ENCODE measurements at places on chromosomes 1 and 21.
A peak's percentile ranks its signal among the peaks of the same experiment; 100 is the strongest.

DNA sequence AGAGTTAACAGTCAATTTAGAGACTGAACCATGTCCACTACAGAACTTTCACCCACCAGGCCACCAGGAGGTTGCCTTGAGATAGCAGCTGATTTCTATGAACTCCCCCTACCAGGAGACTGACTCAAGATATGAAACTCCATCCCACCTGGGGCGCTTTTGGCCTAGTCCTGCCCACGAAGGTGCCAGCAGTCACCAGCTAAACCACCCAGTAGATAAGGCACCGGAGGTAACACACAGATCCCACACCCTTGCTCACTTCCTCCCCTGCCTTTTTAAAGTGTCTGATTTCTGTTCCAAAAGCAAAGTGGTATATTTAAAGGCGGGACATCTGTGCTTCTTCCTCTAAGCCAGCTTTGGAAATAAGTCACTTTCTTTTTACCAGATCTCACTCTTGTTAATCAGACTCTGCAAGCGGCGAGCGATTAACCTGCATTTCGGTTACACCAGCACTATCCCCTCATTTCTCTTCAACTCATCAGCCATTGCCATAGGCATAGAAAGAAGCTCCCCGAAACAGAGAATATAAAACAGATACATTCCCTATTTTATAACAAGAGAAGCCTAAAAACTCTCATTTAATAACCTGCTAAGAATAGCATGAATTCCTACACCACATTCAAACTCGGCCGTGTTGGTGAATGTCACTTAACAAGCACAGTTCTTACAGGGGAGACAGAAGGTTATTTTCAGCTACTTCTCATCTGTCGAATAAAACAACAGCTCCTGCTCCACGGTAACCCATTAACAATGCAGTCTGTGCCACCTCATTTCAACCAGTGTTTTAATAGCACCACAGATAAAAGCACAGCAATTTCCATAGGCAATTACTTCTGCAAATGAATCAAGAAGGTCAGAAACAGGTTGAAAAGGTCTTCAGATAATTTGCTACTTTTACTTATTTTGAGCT is 318.1 kb downstream of the KCNH1 start:
- no peak for DNase-seq

DNA sequence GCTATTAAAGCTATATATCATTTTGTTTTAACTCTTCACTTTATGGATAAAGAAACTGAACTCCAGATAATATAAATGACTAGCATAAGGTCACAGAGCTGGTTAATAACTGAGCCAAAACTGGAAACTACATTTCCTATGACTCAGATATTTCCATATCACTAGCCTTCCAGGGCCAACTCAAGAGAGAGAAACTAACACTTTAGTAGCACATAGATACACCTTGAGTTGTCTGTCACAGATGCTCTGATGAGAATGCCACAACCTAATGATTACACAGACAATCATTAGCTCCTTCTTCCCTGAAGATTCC is 40.7 kb downstream of the NME7 start:
- DNase-seq, result no peak

DNA sequence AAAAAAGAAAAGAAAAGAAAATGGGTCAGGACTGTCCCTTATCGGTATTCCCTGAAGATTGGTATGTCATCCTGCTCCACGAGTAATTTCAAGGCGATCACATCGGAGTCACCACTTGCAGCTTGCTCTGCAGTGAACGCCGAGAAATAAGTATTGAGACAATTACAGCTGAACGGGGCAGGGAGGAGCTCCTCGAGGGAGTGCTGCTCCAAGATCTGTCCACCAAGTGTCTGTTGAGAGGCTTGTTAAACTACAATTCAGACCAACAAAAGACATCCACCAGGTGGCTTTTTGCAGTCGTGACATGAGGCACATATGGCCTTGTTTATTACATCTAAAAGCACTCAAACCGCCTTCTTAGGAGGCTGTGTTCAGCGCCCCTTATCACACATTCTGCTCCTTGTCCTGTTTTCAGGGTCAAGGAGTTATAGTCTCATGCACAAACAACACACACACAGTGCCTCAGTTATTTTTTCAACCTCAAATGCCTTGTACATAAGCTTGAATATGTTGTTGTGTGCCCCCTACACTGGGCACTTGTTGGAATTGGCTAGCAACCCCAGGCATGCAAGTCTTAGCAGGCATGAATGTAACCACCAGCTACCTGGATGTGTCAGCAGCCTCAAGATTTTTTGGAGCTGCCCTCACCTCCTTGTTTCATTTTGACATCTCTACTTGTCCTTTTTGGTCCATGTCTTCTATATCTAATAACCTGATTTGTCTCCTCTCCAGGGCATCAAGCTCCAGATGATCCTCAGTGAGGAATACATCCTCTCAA is 13.0 kb upstream of the CD48 start:
- DNase-seq, result peak; percentile 62

GRCh38 chr1:30751830-30752650 is 5.5 kb downstream of the LAPTM5 start:
- no peak for DNase-seq

- no peak for DNase-seq
Measured at GRCh38 chr21:32055305-32055704, 182.5 kb downstream of the HUNK start.

GRCh38 chr1:151680826-151681225 is 35.8 kb downstream of the CELF3 start:
- no peak for DNase-seq

- no peak for DNase-seq
Measured at GRCh38 chr1:84653130-84653677, 37.1 kb downstream of the SSX2IP start.

GRCh38 chr1:114712977-114713376 is 3.6 kb downstream of the NRAS start:
- DNase-seq, result no peak

DNA sequence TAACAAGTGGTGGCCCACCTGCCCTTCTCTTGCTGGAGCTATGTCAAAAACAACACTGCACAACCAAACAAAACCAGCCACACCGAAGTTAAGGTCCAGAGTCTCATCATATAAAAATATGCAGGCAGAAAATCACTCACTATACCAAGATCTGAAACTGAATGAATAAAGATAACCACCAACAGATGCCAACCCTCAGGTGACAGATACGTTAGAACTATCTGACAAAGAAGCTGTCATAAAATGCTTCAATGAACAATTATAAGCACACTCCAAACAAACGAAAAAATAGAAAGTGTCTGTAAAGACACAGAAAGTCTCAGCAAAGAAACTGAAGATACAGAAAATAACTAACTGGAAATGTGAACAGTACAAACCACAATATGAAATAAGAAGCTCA is 14.0 kb downstream of the ZNF496 start:
- no peak for DNase-seq

- DNase-seq, result no peak
Measured at GRCh38 chr1:20584890-20585289, 4.0 kb upstream of the CDA start.

DNA sequence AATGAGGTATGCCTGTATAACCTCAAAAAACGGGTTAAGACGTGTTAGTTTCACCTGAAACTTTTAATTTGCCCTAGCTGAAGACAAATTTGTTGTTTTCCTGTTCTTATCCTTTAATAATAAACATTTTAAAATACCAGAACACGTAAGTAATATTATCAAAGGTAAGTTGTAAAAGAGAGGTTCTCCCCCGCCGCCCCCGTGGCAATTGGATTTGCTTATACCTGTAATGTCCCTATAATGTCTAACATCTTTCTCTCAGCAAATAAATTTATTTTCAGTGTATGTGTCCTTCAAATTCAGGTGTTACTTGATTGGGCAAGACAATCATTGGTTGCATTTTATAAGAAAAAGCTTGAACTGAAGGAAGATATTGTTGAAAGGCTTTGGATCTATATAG is 5.9 kb downstream of the URB2 start:
- DNase-seq, result no peak

DNA sequence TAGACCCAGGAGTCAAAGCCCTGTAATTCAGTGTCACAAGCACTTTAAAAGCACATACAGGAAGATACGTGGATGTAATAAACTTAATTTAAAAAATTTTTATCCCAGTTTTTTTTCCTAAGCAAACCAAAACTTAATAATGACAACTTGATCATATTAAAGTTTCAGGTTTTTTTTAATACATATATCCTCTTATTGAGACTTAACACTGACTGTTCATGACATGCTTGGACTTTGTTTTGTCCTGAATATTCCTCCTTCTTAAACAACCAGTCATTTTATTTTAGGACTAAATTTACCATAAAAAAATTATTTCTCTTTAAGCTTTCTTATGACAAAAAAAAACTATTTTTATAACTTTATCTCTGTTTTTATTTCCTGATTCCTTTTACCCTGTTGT is 64.1 kb downstream of the WDR4 start:
- no peak for DNase-seq

DNA sequence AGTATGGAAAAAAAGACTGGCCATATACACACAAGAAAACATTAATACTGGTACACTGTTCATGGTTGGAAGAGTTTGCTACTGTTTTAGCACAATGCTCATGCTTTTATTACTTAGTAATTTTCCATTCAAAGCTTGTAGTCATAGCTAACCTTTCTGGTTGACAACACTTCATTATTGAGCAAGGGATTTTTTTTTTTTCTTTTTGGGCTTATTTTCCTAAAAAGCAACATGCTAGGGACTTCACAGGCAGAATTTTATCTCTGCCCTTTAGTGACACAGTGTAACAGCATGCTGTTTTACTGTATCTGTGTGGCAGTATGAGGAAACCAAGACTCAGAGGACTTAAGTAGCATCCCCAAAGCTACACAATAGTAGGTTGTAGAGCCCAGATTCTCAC is 58.5 kb downstream of the FGGY start:
- DNase-seq, result no peak

- DNase-seq, result no peak
Measured at GRCh38 chr1:115283249-115283648, 54.8 kb downstream of the NGF start.

DNA sequence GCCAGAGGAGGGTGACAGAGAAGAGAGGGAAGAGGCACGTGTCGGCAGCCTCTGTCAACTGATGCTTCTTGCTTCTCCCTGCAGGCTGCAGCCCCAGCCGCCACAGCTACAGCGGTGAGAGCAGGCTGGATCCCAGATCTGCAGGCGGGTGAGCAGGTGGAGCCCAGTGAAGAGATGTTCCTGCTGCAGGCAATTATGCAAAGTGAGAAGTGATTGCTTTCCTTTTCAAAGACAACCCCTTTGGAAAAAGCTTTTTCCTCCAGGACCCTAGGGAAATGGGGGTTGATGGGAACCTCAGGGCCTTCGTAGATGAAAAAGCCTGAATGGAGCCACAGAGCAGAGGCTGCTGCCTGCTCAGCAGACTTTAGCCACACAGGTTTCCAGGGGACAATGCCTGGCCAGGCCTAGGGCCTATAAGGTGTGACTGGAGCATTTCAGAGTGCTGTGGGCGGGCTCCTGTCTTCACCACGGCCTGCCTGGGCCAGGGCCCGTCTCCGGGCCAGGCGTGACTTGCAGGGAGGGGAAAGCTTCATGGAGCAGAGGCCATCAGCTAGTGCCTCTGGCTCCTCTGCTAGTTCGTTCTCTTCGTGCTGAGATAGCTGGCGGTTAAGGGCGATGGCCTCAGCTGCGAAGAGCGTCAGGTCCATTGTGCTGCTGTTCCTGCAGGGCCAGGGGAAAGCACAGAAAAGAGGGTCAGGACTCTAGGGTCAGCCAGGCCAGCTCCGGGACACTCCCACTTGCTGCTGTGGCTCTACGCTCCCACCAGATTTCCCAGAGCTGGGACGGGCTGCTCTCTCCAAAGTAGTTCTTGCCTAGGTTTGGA is 6.9 kb upstream of the KNCN start:
- no peak for DNase-seq

GRCh38 chr1:17538428-17539117 is 925 bp upstream of the ARHGEF10L start:
- DNase-seq, result no peak

- DNase-seq, result no peak
Measured at GRCh38 chr1:20076710-20077461, 6.9 kb downstream of the PLA2G5 start.

GRCh38 chr21:46550116-46550941 is 54.6 kb downstream of the S100B start:
- no peak for DNase-seq

DNA sequence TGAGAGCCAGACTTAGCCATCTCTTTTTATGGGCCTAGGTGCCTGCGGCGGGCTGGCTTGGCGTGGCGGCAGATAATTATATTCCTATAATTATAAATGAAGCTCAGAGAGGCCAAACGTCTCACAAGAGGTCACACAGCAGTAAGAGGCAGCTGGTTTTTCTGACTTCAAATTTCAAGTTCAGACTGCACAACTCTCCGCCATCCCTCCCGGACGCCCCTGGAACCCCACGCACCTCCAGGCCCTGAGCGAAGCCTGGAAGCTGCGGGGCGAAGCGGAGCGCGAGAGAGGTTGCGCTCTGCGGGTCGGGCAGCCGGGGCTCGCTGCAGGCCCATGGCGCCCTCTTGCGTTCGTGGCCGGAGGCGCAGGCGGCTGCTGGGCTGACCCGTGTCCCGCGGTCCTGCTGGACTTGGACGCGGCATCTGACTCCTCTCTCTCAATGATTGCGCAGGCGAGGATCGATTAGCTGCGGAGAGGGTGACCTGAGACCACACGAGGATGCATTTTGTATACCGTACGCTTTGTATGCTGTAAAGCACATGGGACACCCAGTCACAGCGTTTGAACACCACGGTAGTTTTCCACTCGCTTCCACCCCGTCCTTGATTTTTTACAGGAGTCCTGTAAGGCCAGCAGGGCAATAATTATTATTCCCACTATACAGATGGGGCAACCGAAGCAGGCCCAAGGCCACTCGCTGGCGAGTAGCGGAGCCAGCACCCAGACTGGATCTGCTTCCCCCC is 272.7 kb downstream of the FOXD2 start:
- no peak for DNase-seq

- no peak for DNase-seq
Measured at GRCh38 chr1:108000184-108000583, 35.2 kb upstream of the VAV3 start.

DNA sequence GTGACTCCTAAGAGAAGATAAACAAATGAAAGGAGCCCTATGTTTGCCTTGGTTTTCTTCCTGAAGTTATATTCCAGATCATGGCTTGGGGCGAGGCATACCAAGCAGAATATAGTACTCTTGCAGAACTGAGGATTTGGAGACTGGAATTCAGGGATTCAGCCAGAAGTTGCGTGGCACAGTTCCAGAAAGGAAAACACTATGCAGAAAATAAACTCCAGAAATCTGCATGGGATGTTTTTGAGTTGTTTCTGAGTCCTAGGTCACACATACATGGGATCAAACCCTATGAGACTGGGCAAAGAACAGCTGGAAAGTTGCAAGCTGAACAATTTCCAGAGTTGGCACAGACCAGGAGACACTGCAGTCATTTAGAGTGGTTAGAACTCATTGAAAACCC is 42.9 kb upstream of the IFFO2 start:
- no peak for DNase-seq

- no peak for DNase-seq
Measured at GRCh38 chr1:19512545-19512944, 27.2 kb upstream of the CAPZB start.

Data from vagina (tissue), 2 donors.